ENCODE measurements at places on chromosomes 12 and 14.
A peak's percentile ranks its signal among the peaks of the same experiment; 100 is the strongest.

GRCh38 chr12:14846876-14847580 lies 3.7 kb upstream of the ART4 start:
- no peak for DNase-seq

- no peak for DNase-seq
Observed at GRCh38 chr14:99188731-99189191, 83.2 kb downstream of the BCL11B start.

DNA sequence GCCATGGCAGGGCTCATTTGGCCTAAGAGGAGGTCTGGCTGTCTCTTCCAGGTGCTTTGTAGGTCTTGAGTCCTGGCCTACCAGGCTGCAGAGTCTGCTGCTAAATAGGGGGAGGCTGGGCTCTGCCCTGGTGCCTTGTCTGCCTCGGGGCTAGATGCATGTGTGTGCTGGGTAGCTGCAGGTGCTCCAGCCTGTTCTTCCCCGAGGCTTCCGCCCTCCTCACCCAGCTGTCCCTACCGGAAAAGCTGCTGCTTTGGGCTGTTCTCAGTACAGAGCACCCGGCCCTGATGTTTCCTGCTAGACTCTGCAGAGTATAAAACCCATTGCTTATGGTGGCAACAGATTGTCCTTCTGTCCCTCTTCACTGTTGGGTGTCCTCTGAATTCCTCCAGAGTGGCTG lies 37.7 kb downstream of the RAB35 start:
- peak; percentile 60 for DNase-seq

GRCh38 chr14:105377555-105378182 lies 20.7 kb upstream of the TEX22 start:
- DNase-seq, result no peak

- DNase-seq, result no peak
Observed at GRCh38 chr12:68199127-68199526, 26.5 kb downstream of the IL26 start.

DNA sequence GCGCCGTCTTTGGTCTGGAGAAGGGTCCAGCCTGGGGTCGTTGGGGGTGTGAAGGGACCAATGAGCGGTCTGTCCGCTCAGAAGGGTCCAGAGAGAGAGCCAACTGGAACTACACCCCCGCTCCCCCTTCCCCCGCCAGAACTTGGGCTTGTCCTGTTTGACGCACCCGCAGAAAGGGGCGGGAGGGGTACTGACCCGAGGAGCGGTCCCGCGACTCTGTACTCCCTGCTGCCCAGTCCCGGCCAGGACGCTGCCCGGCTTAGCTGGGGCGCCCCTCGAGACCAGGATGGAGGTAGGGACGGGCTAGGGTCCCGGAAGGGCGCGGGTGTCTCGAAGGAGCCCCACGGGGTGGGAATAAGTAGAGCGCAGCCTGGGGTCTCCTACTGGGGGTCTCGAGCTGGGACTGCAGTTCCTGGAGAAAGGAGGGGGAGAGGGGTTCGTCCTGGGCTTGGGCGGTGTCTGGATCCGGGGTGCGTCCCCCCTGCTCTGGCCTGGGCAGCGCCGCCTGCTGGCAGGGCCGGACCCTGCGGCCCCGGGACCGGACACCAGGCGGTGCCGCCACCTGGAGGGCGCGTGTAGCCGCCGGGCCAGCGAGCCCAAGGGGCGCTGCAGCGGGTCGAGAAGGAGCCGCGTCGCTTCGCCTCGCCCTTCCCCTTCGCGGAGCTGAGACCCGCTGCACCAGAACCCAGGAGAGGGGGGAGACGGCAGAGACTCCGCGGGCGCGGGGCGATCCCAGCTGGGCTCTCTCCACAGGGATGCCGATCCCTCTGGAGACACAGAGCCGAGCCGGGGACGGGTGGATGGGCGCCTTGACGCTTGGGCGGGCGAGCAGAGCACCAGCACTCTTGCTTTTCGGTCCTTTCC lies 3.8 kb upstream of the CACNB3 start:
- DNase-seq, result peak; percentile 96

GRCh38 chr12:20722142-20722541 lies 27.0 kb downstream of the SLCO1C1 start:
- DNase-seq, result no peak

DNA sequence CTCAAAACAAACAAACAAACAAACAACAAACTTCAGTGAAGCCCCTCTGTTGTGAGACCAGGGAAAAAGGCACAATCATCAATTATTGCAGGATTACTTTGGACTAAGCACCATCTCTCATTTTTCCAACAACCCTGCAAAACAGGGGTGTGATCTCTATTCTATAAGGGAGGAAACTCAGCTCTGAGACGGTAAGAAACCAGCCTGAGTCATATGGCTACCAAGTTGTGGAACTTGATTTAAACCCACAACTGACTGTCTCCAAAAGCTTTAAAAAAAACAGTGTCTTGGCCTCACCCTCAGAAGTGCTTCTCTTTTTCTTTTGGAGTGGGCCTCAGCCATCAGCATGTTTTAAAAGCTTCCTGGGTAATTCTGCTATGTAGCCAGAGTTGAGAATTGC lies 49.8 kb downstream of the RIN3 start:
- no peak for DNase-seq

- no peak for DNase-seq
Observed at GRCh38 chr14:91257328-91258010, 13.0 kb upstream of the GPR68 start.

GRCh38 chr14:61651355-61651754 lies 44.0 kb upstream of the HIF1A start:
- DNase-seq, result no peak

- DNase-seq, result no peak
Observed at GRCh38 chr14:93976477-93977057, at the start of gene ASB2. ASB2 (minus strand) TSS chr14:93976570; CDS start chr14:93964539, 12,031 bp downstream.

DNA sequence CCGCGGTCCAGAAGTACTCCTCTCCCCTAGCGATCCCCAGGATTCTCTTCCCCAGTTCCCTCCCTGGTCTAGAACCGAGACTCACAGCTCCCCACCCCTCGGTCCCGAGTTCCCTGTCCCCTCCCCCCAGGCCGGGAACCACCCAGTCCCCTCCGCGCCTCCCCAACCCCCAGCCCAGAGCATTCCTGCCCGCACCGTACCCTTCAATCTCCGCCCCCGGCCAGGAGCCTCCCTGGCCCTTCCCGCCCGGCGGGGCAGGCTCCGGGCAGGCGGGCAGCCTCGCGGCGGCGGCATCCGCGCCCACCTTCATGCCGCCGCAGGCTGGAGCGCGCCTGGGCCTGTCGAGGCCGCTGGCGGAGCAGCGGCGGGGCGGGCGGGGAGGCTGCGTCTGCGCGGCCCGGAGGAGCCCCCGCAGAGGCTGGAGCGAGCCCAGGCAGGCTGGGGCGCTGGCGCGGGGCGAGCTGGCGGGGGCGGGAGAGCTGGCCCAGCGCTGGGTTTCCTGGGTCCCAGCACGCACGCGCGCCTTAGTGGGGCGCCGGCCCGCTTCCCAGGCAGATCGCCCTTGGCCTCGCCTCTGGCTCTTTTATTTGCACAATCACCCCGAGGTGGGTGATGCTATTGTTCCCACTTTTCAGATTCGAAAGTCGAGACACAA lies 22.2 kb upstream of the GPR132 start:
- DNase-seq, result peak; percentile 84

DNA sequence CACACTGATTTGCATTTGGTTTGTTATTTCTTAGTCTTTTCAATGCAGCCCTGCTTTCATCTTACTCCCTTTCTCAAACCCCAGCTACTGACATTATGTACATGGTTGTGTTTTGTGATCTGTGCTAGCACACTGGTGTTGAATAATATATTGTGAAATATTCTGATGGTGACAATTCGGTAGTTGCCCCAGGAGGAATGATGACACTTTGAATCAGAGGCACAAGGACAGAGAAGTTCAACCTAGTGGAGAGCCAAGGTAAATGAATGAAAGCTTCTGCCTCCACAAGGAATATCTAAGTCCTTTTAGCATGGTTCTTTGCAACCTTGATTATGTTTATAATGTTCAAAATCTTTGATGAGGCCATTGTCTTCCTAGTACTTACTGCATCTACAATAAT lies 159.9 kb downstream of the PDE3A start:
- no peak for DNase-seq

GRCh38 chr12:530821-531220 lies 71.1 kb downstream of the B4GALNT3 start:
- DNase-seq, result no peak

GRCh38 chr12:85955127-85955526 lies 81.0 kb downstream of the NTS start:
- DNase-seq, result no peak

DNA sequence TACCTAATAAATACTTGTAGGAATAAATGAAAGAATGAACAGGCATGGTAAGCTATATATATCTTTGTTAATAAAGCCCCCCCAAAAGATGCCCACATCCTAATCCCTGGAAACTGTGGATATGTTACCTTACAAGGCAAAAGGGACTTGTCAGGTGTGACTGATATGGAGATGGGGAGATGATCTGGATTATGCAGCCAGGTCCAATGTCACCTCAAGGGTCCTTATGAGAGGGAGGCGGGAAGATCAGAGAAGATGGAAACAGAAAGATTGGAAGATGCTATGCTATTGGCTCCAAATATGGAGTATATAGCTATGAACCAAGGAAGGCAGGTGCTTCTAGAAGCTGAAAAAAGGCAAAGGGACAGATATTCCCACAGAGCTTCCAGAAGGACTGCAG lies 3.4 kb downstream of the RBM19 start:
- DNase-seq, result no peak

GRCh38 chr12:128853600-128854197 lies 421 bp downstream of the GLT1D1 start:
- peak; percentile 77 for DNase-seq

DNA sequence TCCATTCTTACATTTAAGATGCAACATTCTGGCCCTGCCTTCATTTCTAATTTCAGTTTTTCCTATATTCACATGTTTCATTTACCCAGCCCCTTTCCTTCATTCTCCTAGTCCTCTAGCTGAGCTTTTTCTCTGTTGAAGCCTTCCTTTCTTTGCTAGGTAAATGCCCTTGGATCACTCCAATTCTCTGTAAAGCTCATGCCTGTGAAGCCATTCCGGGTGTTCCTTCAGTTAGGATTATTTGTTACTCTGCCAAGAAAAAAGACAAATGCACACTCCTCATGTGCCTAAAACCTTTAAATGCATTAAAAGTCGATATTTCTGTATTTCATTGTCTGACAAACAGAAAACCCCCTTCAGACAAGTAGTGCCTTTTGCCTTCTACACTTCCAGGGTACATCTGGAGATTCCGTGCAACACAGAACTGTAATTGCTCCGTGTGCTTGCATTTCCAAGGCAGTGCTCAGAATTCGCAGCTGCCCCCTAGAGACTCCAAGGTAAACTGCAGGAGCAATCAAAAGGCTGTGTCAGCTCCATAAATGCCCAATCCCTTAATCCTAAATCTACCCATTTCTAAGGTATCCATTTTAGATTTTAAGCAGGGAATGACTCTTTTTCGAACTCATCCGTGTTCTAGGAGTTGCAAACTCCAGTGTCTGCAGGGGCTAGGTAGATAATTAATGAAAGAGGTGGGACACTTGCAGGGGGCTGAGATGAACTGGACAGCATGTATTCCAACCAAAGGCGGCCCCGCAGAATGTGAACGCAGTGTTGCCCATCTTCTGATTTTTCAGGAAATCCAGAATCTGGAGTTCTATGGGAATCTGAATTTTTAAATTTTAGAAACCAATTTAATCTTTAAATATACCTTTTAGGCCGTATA lies 320.2 kb downstream of the GRIN2B start:
- DNase-seq, result peak; percentile 76

DNA sequence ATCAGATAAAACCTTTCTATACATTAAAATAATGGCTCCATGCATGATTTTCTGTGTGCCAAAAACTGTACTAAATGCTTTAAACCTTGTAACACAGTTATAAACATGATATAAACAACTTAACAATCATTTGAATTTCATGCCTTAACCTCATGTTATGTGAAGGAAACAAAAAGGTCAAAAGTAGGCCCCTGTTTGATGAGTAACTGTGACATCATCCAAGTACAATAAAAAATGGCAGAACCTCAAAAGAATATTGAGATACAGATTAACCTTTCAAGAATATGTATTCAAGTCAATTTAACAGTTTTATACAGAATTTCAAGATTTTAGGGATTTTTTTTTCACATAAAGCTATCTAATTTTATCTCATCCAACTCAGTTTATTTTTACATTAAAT lies 310.7 kb upstream of the DCN start:
- no peak for DNase-seq

DNA sequence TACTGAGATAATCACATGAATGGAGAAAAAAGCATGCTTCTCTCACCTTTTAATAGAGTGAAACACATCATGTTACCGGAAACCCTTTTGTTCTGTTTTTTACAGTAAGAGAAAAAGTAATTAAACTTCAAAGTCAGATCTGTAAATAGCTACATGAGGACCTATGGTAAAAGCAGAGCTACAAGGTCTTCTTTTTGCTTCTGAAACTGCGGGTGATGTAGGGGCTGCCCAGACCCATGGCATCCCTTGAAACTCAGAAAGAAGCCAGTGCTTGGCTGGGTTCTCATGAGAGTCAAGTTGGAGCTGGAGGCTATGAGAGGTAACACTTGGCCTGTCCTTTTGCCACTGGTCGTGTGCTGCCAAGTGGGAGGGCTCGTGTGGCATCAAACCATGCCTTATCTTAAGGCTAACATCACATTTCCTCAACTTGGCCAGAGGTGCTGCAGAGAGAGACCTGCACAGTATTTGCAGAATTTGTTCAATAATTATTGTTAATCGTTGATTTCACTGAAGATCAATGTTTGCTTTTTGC lies 47.6 kb downstream of the EML1 start:
- no peak for DNase-seq

- DNase-seq, result no peak
Observed at GRCh38 chr12:6020930-6021329, 75.9 kb upstream of the ANO2 start.

- no peak for DNase-seq
Observed at GRCh38 chr14:70905301-70905700, 2.0 kb upstream of the PCNX1 start.

- no peak for DNase-seq
Observed at GRCh38 chr14:57274551-57274950, 5.8 kb downstream of the AP5M1 start.

DNA sequence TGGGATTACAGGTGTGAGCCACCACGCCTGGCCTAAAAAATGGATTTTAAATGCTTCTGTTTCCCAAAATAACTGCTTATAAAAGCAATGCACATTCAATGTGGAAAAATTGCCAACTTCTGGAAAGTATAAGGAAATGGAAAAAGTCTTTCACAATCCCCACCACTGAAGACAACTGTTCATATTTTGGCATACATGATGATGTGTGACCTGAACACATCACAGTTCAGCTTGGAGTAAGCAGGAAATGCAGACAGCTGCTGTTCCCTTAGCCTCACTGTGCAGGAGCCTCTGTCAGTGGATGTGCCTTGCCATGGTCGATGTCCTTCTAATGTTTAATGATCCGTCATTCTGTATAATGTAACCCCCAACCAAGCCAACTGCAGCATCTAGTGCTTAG lies 5.2 kb downstream of the MTERF2 start:
- DNase-seq, result no peak

- DNase-seq, result no peak
Observed at GRCh38 chr12:80946591-80946990, 8.9 kb upstream of the LIN7A start.

GRCh38 chr12:28543021-28543890 lies 353.0 kb downstream of the CCDC91 start:
- DNase-seq, result no peak
